NCI-H1048 (cell line): ENCODE measurements at places on chromosomes 11 and 22.

- no peak for DNase-seq
Observed at GRCh38 chr11:123391646-123392348, 38.3 kb upstream of the GRAMD1B start.

- no peak for DNase-seq
Observed at GRCh38 chr11:35272391-35272902, 133.5 kb downstream of the CD44 start.

DNA sequence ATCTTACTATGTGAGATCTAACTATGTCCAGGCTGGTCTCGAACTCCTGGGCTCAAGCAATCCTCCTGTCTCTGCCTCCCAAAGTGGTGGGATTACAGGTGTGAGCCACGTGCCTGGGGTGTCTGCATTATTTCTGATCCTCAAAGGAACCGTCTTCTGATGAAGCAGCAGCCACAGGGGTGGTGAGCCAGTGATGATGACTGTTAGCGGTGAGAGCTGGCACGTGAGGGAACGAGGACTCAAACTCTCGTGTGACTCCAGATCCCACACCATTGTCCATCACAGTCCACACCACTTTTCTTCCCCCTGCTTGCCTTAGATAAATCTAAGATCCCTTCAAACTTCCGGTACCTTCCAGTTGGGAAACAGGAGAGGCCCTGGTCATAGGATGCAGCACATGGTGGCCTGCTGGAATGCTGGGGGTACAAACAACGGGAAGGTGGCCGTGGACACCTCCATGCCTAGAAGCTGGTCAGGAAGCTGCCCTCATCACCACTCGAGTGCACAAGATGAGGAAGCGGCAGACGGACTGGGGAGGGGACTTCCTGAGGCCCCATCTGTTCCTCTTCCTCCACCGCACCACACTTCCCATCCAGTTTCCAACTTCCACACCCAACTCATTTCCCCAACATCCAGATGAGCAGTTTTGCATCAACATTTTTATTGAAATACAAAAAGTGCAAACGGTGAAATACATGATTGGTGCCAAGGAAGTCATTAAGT is 23.8 kb downstream of the ARHGAP1 start:
- no peak for DNase-seq

DNA sequence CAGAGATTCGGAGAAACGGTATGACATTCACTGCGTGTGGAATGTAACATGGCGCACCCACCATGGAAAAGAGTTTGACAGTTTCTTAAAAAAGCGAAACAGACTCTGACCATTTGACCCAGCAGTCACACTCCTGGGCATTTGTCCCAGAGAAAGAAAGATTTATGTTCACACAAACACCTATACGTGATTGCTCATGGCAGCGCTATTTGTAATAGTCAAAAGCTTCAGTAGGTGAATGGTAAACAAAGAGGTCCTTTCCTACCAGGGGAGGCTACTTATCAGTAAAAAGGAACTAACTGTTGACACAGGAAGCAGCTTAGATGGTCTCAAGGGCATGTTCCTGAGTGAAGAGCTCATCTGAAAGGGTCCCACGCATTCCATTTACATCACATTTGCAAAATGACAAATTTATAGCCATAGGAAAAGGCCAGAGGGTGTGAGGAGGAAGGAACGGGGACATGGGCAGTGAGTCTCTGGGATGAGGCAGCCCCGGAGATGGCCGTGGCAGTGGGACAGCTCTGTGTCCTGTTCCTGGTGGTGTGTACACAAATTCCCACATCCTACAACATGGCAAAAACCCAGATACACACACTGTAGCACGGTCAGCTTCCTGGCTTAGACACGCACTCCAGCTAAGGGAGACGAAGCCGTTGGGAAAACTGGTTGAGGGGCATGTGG is 14.6 kb upstream of the KRTAP5-6 start:
- no peak for DNase-seq

GRCh38 chr22:47195156-47195483 is 432.7 kb downstream of the TBC1D22A start:
- DNase-seq: no peak

DNA sequence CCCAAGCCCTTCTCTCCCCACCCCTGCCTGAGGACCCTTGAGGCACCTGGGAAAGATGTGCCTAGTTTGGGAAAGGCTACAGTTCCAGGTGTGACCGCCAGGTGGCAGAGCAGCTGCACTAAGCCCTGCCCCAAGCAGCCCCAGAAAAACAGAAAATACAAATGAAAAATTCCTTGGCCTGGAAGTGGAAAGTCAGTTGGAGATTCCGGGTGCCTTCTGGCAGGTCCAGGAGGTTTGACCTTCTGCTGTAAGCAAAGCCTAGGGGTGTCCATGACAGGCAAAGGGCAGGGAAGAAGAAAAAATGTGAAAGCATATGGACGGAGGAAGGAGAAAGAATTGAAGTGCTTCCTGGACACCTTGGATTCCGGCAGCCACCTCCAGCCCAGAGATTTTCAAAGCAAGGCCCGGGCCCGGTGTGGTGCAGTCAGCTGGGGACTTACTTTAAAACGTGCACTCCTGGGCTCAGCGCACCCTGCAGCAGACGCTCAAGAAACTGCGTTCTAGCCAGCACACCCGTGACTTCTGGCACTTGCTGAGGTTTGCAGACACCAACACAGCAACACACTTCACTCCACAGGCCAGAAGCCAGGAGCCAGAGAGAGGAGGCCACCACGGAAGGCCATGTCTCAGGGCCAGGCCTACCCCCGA is 37.3 kb upstream of the SLC22A12 start:
- DNase-seq: no peak

- no peak for DNase-seq
Observed at GRCh38 chr11:99766811-99767210, 746.1 kb downstream of the CNTN5 start.

DNA sequence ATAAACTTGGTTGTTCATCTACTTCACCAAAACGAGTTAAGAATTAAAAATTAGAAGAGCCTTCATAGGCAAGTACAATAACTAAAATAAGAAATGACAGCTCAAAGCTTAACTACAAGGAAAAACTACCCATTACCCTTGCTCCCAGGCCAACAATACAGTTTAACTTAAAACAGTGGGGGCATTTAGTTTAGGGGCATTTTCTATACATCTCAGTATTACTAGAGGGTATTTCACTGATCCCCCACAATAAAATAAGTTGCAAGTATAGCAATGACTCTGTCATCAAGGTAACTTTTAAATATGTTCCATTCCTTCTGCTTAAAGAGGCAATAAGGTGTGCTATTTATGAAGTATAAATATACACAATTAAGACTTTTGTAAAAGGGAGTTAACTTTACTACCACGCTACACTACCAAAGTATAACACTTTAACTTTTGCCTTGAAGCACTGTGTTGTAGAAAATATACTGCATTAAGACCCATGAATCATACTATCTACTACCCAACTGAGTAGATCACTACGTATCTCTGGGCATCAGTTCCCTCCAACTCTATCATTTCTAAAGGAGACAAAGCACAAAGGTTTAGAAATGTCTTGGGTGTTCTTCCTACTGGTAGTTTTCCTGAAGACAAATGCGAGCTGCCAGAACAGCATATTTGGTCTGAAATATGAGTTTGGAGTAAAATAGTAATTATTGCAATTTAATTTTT is 29.8 kb downstream of the CHORDC1 start:
- DNase-seq: no peak

GRCh38 chr22:22073769-22074561 is 91.4 kb upstream of the TOP3B start:
- no peak for DNase-seq

GRCh38 chr11:132330515-132330914 is 960.1 kb downstream of the NTM start:
- DNase-seq: no peak

DNA sequence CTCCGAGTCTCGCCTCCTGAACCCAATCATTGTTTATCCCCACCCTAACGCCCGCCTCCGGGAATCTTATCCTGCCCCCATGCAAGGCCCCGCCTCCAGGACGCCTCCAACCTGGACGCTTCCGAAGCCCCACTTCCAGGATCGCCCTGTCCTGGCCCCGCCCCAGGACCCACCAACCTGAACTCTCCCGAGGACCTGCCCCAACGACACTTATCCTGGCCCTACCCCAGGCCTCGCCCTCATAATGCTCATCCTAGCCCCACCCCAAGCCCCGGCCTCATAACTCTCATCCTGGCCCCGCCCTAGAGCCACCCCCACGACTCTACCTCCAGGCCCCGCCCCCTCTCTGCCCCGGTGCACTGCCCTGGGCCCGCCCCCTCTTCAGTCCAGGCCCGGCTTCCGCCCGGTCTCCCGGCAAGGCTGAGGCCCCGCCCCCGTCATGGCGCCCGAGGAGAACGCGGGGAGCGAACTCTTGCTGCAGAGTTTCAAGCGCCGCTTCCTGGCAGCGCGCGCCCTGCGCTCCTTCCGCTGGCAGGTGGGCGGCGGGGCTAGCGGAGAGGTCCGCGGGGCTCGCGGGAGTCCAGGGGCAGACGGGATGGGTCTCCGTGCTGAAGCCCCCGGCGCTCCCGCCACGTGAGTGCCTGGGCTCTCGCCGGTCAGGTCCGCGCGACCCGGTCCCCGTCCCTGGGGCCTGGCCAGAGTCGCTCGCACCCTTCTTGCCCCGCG is 45.7 kb upstream of the DEFB108B start:
- DNase-seq: peak; percentile 95

- no peak for DNase-seq
Observed at GRCh38 chr11:61454520-61454919, 24.6 kb downstream of the SDHAF2 start.

DNA sequence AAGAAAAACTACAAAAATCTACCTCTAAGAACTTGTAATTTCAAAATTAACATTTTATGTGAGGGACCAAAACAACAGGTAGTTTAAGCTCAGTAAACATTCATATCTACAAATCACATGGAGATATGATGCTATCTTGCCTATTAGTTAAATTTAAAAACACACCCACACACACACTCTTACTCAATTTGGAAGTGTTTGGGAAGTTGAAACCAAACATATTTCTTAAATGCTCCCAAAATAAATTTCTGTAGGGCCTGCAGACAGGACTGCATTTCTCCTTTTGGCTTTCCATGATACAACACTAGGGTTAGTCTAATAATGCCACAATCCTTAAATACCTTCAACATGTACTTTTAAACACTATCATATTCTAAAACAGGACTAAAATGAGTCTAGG is 7.0 kb downstream of the PITPNB start:
- no peak for DNase-seq

DNA sequence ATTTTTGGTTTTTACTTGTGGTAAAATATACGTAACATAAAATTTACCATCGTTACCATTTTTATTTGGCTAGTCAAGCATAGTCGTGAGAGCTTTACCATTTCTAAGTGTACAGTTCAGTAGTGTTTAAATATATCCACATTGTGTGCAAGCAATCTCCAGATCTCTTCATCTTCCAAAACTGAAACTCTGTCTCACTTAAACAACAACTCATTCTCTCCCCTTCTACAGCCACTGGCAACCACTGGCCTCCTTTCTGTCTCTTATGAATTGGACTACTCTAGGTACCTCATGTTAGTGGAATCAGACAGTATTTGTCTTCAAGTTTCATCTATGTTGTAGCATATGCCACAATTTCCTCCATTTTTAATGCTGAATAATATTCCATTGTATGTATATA is 37.4 kb downstream of the SMC1B start:
- no peak for DNase-seq

GRCh38 chr11:80109031-80109430 is 668.2 kb upstream of the TENM4 start:
- DNase-seq: no peak

- DNase-seq: no peak
Observed at GRCh38 chr22:27674261-27674923, 127.2 kb downstream of the MN1 start.

GRCh38 chr11:121464352-121464946 is 11.7 kb upstream of the SORL1-AS1 start:
- DNase-seq: no peak

GRCh38 chr11:15370495-15371147 is 255.9 kb downstream of the INSC start:
- no peak for DNase-seq

GRCh38 chr11:113400631-113401230 is 13.2 kb downstream of the ANKK1 start:
- DNase-seq: no peak

- DNase-seq: no peak
Observed at GRCh38 chr11:76694664-76695063, 24.1 kb upstream of the LRRC32 start.

DNA sequence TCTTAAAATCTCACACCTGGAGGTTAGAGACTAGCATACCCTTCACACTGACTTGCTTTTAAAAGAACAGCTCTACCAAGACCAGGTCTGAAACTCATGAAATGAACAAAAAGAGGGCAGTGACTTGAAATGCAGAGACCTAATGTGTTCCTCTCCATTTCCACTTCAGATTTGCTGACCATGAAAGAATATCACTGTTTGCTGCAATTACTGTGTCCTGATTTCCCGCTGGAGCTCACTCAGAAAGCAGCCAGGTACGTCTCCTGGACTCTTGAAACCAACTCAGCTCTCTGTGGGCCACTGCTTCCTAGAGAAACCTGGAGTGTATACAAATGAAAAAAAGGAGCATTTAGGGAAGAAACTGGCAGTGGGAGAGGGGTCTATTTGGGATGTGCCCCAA is 39.2 kb downstream of the ARFGAP2 start:
- DNase-seq: no peak

DNA sequence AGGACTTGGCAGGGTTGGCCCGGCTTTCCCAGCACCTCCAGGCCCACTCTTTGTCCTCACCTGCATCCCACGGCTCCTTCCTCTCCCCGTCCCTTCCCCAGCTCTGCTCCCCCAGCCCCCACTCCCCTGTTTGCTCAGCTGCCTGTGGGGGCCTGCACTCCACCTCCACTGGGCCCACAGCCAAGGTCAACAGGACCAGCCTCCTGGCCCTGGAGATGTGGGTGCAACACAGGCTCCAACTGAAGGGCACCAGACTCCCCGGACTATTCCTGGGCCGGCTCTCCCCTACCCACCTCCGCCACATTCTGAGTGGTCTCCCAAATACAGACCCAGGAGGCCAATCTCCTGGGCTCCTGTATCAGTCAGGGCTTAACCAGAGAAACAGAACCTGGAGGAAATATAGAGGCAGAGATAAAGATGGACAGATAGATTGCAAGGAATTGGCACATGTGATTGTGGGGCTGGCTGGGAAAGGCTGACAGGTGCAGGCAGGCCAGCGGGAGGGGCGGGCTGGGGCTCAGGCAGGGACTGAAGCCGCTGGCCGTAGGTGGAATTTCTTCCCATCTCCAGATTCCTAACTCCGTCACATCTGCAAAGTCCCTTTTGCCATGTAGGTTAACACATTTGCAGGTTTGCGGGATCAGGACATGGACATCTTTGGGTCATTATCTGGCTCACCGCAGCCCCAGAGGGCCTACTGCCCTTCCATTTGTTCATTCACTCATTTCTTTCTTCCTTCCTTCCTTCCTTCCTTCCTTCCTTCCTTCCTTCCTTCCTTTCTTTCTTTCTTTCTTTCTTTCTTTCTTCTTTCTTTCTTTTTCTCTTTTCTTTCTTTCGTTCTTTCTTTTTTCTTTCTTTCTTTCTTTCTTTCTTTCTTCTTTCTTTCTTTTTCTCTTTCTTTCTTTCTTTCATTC is 45.8 kb upstream of the MYH9 start:
- DNase-seq: no peak
